ENCODE measurements at places on chromosomes 3 and 15.

GRCh38 chr15:37967788-37968187, 33.3 kb downstream of the TMCO5A start:
- DNase-seq: no peak

- no peak for DNase-seq
Observed at GRCh38 chr3:195762249-195762585, 41.4 kb downstream of the MUC20 start.

GRCh38 chr3:16877505-16877904, 7.2 kb upstream of the PLCL2 start:
- no peak for DNase-seq

DNA sequence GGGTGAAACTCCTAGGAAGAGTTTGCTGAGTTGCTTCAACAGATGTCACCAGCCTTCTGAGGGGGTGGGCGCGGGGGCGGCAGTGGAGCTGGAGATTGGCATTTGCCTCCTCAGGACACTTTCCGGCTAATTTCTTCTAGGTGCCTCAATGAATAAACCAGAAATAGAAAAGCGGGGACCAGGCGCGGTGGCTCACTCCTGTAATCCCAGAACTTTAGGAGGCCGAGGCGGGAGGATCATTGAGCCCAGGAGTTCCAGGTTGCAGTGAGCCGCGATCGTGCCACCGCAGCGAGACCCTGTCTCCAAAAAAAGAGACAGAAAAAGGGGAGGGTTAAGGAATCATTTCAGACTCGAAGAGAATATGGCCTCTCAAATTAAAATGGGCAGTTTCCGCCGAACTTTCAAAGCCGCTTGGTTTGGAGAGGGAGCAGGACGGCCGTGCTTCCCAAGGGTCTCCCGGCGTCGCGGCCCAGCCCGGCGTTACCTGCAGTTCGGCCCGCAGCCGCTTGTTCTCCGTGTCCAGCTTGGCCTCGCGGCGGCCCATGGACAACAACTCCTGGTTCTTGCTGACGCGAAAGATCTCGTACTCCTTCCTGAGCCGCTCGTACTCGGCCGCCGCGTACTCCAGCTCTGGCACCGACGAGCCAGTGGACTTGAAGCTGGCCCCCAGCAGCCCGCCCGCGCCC, 587 bp downstream of the NPHP3 start:
- peak; percentile 40 for DNase-seq

GRCh38 chr3:131892331-131892730, 142.5 kb downstream of the CPNE4 start:
- DNase-seq: no peak

DNA sequence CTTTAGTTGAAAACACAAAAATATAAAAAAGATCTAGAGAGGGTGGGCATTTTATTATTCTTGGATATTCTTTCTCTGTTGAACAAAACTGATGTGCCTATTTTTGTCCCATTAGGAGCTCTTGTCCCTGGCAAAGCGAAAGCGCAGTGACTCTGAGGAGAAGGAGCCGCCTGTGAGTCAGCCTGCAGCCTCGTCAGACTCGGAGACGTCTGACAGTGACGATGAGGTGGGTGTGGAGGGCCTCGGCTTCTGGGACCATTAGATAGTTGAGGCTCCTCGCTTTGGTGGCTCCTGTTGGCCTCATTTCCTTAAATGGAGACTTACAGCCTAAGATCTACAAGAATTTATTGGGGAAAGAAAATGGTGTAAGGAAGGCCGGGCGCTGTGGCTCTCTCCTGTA, 21.3 kb downstream of the RTF1 start:
- peak; percentile 76 for DNase-seq

GRCh38 chr3:62169906-62170660, 203.3 kb downstream of the FEZF2 start:
- peak; percentile 13 for DNase-seq

DNA sequence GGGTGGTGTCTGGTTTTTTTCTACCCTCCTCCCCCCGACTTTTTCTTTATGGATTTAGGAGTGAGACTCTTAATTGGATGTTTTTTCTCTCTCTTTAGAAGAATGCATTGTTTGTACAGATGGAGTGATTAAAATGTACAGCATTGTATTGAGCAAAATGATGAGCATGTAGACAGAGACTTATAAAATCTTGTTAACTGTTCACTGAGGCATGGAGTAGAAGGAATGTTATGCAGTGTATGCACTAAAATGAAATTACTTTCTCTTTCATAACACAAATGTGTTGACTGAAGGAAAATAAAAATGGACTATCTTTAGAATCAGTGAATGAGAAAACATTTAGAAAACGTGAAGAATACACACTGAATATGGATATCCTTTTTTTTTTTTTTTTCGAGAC, 39.8 kb downstream of the ZFAND6 start:
- no peak for DNase-seq

DNA sequence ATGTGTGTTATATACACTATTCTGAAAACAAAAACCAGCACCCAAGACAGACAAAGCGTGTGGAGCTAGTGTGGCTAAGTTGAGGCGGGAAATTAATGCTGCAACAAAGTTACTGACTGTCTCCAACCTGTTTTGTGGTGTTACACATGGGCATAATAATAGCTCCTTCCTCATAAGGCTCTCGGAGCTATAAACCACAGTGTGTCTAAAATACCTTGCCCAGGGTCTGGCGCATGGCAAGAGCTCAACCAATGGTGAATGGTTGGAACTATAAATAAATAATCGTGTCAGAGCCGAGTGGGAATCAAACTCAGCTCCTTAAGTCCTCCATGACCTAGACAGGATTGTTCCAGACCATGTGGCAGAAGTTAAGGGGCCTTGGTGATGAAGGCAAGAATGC, 35.9 kb upstream of the TFRC start:
- no peak for DNase-seq

DNA sequence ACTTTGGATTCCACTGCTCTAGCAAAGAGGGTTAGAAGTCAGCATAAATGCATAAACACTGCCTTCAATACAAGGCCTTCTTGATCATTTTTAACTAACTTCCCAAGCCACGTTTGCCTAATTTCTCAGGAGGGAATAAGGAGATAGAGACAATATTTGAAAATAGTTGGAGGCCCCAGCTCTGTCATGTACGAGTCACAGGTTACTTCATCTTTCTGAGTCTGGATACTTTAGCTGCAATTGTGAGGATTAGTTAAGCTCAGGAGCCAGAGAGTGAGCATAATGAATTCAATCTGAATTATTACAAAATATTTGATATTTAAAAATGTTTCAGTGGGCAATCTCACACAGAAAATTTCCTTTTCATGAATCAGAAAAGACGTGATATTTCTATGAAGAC, 298.9 kb downstream of the SHOX2 start:
- DNase-seq: no peak

GRCh38 chr3:113247068-113247467, 35.7 kb downstream of the BOC start:
- no peak for DNase-seq

DNA sequence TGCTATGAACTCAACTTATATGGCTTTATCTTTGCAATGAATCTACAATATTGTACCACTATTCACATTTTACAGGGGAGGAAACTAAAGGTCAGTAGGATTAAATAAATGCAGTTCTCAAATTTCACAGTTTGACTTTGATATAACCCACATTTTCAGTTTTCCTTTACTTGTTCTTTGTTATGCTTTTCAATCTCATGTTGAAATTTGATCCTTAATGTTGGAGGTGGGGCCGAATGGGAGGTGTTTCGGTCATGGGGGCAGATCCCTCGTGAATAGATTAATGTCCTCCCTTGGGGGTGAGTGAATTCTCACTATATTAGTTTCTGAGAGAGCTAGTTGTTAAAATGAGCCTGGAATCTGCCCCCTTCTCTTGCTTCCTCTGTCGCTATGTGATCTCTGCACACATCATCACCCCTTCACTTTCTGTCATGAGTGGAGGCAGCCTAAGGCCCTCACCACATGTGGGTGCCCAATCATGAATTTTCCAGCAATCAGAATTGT, 44.7 kb downstream of the CD200 start:
- no peak for DNase-seq

GRCh38 chr3:60501314-60501713, 749.9 kb downstream of the FHIT start:
- no peak for DNase-seq

- no peak for DNase-seq
Observed at GRCh38 chr15:58524247-58524646, 92.5 kb downstream of the LIPC start.

DNA sequence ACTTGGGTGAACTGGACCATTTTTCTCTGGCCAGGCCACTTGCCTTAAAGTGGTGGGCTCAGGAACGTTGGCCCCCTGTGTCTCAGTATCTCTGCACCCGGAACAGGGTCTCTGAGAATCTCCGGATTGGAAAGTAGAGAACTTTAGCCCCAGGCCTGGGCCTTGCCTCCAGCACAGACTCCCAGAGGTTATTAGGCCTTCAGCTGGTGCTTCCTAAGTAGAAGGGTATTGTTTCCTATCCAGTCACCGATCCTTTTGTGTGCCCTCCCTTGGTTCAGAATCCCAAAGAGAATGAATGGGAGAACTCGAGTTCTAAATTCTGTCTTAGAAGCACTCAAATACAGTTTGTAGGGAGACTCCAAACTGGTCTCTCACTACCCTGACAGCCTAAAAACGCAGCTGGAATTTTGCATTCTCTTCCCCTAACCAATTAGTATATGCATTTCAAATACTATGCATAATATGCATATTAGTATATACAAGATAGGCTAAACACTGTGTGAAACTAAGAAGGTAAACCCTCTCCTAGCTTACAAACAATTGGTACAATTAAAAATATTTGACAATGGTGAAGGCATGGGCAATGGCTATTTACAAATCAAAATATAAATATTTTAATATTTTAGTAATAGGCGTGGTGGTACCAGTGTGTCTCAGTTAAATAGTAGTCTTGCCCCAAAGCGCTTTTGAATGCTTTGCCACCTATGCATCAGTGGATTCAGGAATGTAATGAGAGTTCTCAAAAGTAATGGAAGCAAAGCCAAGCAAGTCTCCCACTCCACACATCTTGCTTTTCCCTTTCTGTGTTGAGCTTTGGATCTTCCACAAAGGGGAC, 48.5 kb upstream of the SLC4A7 start:
- peak; percentile 55 for DNase-seq

DNA sequence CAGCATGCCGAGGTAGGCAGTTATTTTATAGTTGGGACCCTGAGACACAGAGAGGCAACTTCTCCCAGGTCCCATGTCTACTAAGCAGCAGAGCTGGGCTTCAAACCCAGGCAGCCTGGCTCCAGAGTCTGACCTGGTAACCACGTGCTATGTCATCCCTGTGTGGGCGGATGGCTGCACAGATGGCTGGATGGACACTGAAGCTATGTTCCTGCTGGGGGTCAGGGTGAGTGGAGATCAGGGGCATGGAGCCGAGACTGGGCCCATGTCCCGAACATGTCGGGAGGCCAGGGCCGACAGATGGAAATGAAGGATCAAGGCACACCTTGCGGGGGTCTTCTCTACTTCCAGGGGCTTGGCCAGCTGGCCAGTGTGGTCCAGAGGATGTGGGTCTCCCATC, 9.3 kb upstream of the FBLN2 start:
- no peak for DNase-seq

DNA sequence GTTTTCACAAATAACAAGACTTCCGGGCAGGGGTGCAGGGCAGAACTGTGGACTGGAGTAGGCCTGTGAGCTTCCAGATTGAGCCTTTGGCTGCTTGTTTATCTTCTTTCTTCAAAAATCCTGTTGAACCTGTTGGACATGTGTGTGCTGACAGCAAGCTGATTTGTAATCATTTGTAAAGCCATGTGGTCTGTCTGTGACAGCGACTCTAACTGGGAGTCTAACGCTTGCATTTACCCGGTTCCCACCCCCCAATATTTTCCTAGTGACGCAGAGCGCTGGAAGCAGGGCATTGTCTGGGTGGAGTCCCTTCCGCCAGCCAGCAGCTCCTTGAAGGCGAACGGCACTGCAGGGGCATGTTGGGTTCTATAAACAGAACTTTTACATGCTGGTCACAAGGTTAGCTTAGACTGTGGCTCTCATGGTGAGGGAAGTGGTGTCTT, 85.7 kb upstream of the MYZAP start:
- DNase-seq: peak; percentile 77

DNA sequence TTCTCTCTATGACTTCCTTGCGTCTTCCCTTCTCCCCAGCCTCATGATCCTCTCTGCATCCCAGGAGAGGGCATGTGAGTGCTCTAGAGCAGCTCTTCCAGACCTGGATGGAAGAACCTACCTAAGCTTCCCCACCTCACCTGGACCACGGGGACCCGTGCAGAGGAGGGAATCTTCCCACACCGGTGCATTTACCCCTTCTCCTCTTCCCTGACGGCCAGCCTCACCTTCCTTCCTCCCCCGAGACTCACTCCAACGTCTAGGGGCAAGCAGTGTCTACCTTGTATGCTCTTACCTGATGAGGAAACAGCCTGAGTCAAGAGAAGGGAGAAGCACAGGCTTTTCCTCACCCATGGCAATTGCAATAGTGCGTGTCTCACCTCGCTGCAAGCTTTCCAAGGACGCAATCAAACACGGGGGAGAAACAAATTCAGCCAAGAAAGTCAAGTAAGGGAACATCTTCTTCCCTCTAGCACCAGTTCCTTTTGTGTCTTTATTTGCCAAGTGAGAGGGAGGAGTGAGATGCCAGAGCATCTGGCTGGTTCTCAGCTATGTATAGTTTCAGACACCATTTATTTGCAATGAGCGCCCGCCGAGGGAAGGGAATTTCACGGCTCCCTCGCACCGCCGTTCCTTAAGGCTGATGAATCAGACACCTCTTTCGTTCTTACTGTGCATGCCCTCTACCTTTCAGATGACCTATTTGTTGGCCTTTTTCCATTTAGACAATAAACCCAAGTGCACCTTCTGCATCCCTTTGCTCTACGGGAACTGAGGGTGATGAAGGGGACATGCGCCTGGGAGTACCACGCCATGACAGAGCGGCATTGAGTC, 1.8 kb upstream of the CCR9 start:
- DNase-seq: no peak

DNA sequence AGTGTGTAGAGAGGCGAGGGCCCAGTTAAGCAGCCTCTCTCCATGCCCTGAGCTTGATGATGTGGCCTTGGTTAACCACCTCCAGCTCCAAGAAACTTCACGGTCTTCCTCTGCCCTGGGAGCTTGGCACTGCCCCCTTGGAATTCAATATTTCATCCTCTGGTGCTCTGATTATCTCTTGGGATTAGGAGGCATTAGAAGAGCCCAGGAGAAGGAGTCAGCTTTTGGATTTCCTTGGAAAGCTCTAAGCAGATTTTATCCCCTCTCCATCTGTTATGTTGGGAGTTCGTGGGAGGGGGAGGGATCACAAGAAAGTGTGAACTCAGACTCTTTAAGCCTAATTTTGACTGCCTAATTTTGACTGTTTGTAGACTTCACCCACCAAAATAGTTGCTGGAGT, 132.7 kb upstream of the AGBL1 start:
- DNase-seq: no peak

- DNase-seq: no peak
Observed at GRCh38 chr3:67346081-67346480, 308.3 kb downstream of the SUCLG2 start.

GRCh38 chr15:82647835-82648256, 683 bp upstream of the CPEB1 start:
- peak; percentile 21 for DNase-seq

- no peak for DNase-seq
Observed at GRCh38 chr3:194990454-194991337, 280.3 kb downstream of the XXYLT1 start.

GRCh38 chr15:100338971-100339444, 2.8 kb downstream of the ADAMTS17 start:
- peak; percentile 39 for DNase-seq
